Thoracic aorta (tissue), 2 donors: ENCODE measurements at places on chromosomes 16 and 17. TPM values are rescaled to one million over a fixed set of nuclear protein-coding genes. Genes with fewer than 3 reads are reported as not detected.

DNA sequence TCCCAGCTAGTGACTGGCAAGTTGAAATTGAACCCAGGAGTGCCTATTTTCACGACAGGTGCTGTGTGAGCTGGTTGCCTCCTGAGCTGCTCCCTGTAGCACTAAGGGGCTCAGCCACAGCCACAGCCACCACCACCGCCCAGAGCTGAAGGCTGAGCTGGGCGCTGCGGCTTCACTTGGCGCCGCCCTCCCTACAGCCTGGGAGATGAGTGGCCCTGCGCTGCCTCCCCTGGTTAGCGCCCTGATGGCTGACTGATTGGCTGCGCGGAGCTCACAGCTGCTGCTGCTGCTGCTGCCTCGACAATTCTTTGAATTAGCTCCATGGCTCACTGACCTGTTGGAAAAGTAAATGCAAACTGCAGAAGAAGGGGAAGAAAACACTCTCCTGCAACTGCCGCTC lies 91.8 kb upstream of the TMEM132E start:
- no peak for DNase-seq

- DNase-seq = no peak
Measured at GRCh38 chr17:27153005-27153404, 140.9 kb upstream of the WSB1 start.

The AKAP1 gene
- 132 TPM for total RNA-seq

The TBC1D28 gene
- not detected for total RNA-seq

- no peak for DNase-seq
Measured at GRCh38 chr16:84751947-84752346, 52.1 kb downstream of the USP10 start.

GRCh38 chr17:21002309-21003006 lies 40.4 kb downstream of the USP22 start:
- no peak for DNase-seq

The ADAP2 gene
- 38.3 TPM for total RNA-seq

- DNase-seq = no peak
Measured at GRCh38 chr17:74833501-74834377, 25.9 kb downstream of the GRIN2C start.

The SSTR5 gene
- total RNA-seq = 3.0 TPM

DNA sequence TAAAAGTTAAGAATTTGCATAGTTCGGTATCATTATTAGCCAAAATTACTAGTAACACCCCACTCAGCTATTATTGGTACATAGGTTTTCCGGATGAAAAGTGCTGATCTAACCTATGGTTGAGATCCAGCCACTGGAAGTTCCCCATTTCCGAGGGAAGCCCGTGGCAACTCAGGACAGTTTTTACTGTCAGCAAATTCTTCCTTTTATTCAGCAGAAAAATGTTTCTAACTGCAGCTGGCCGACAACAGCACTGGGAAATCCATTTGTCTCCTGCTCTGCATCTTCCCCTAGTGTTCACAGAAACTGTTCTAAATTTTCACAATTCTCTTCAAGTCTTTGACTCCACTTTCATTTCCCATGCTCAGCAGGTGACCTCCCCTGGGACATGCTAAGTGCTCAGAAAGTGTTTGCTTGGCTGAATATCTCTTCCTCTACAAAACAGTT lies 15.5 kb upstream of the MMD start:
- DNase-seq = no peak

- no peak for DNase-seq
Measured at GRCh38 chr17:75552425-75553294, 27.2 kb downstream of the LLGL2 start.

DNA sequence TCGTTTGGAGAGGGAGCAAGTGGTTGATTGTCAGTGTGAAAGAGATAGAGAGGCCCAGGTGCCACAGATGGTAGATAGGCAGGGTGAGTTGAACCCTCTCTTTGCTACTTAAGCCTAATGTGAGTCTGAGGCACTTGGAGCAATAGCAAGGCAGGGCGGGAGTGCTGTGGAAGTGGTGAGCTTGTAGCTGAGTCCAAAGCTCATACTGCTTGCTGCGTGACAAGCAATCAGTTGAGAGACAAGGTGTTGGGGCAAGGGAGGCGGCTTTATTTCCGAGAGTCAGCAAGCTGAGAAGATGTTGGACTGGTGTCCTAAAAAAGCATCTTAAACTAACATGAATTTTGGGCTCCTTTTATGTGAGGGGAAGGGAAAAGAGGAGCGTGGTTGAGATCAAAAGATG lies 112.9 kb upstream of the ZKSCAN2 start:
- no peak for DNase-seq

- DNase-seq = no peak
Measured at GRCh38 chr16:48426244-48427141, 41.3 kb upstream of the SIAH1 start.

DNA sequence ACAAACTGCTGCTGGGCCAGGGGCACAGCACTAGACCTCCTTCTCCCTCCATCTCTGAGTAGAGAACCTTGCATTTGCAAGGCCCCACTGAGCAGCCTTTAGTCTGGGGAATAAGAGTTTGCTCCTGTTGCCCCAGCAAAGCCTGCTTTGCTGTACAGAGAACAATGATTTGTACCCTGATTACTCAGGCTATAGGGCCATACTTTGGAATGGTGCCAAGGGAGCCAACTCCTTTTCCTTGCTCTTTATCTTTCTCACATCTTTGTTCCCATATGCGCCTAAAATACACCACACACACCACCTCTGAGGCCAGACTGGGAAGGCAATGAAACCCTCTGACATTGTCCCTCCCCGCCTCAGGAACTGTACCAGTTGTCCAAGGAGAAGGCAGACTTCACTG lies 21.2 kb downstream of the LIG3 start:
- no peak for DNase-seq

GRCh38 chr16:57480754-57481230 lies 5.5 kb downstream of the DOK4 start:
- no peak for DNase-seq

- DNase-seq = no peak
Measured at GRCh38 chr16:87233928-87234327, 83.3 kb downstream of the C16orf95 start.

DNA sequence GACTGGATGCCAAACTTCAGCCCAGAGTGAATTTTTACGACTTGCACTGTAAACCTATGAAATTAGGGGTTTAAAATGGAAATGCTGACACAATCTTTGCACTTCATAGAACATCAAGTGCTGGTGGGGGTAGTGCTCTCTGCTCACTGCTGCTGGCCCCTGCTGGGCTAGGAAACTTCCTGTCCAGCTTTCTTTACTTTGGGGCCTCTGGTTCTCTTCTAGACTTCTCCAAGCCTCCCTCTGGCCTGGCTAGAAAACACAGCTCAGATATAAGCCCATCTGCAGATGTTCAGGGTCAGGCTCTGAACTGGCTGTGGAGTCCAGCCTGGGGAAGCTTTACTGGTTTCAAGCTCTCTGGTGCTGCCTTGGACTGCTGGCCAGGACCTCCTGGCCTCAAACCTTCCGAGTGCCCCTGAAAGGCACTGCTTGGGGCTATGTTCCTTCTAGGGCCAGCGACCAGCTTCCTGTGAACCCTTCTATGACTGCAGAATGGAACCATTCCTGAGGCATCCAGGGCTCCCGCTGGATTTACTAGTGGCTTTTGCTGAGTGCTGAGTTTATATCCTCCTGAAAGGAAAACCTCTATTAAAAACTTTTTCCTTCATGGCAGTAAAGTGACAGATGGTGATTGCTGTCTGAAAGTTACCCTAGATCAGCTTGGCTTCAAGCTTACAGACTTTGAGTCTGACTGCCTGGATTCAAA lies 59.4 kb downstream of the TBX4 start:
- DNase-seq = no peak
